GM23248 (cell line): ENCODE measurements at places on chromosomes 11 and 22.

DNA sequence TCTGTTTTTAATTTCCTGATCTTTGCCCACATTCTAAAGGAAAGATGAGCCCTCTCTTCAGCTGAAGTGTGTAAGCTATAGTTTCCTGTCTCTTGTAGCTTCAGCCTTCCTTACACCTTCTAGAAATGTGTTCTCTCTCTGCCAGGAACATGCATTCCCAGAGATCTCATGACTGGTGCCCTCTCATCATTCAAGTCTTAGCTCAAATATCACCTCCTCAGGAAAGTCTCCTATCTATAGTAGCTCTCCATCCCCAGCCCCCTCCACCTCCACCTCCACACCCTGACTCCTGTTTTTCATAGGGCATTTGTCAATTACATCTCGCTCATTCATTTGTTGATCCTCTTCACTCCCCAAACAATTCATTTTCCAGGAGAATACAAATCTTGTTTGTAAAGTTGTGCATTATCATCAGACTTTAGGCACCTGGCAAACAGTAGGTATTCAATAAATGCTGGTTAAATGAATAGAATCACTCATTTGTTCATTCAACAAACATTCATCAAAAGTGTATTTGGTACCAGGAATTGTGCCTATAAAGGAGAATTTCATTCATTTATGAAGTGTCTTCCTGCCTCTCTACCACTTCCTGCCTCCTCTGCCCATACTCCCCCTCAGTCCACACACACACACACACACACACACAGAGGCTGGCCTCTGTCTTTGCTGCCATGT, 160.3 kb downstream of the BBOX1 start:
- DNase-seq = no peak

GRCh38 chr11:82043316-82043715, 690.3 kb downstream of the FAM181B start:
- no peak for DNase-seq

GRCh38 chr11:68036141-68036716, 2.6 kb upstream of the TCIRG1 start:
- no peak for DNase-seq

DNA sequence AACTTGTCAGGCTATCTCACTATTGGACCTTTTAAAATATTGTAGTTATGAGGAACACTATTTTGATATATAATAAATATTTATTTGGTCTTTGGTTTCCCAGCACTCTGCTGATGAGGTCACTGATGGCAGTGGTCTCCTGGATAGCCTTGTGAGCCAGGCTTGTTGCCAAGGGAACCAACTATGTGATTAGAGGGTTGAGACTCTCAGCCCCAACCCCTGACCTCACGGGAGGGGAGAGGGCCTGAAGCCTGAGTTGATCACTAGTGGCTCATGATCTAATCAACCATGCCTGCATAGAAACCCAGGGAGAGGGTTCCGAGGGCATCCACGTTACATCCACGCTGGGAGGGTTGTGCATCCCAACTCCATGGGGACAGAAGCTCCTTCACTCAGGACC, 10.8 kb downstream of the PANX1 start:
- no peak for DNase-seq

- peak; percentile 14 for DNase-seq
These were observed 28.2 kb upstream of the OPCML start for GRCh38 chr11:133560472-133560855.

- peak; percentile 92 for DNase-seq
These were observed 11.6 kb upstream of the ALKBH3 start for GRCh38 chr11:43868852-43869567.

GRCh38 chr22:43828998-43829782, 17.1 kb upstream of the EFCAB6 start:
- peak; percentile 63 for DNase-seq

- DNase-seq = peak; percentile 92
These were observed 24.8 kb upstream of the ADORA2A start for GRCh38 chr22:24402460-24403192.

DNA sequence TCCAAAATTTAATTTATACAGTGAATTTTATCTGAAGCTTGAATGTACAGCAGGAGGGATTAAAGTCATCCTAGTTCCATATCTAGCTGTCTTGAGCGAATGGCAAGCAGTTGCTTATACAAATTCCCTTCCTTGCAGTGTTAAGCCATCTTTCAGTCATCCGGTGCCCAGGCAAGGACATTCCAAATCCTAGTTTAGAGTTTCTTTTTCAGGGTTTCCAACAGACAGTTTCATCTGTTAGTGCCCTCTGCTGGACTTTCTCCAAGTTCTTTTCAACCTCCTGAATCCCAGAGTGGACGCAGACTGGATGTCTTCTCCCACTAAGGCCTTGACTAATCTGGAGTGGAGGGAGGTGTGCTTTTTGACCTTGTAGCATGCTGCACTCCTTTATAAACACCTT, 45.4 kb downstream of the GRAMD1B start:
- peak; percentile 68 for DNase-seq

- DNase-seq = no peak
These were observed 23.5 kb upstream of the MSANTD2 start for GRCh38 chr11:124823512-124824376.

DNA sequence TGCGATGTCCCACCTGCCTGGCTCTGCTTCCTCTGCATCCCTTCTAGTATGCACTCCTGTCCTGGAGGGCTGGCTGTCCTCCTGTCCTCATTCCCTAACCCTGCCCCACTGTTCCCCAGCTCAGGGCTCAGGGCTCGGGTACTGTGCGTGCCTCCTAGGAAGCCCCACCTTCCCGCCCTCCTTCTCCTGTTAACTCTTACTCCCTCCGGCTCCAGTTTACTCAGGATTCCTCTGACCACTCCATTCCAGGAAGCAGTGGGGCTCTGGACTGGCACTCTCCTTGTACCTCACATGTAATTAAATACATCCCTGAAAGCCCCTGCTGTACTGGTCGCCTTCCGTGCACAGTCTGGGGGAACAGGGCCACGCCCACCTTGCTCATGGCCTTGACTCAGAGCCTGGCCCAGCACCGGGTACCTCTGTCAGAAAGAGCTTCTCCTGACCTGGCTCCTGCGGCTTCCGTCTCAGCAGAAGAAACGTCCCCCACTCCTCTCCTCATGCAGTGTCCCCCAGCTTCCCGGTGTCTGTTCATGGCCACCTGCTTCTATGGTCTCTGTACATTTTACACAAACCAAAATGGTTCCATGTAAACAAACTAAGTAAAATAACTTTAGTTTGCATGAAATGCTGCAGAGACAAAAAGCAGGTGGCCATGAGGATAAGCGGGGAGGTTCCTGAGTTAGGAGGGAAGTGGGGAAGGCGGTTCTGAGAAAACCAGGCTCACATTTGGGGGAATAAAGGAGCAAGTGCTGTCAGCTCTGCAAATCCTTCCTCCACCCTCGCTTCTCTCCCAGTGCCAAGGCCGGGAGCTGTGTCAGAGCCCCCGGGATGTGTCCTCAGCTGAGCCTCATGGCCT, 445.9 kb downstream of the BRD1 start:
- no peak for DNase-seq

GRCh38 chr11:75311858-75312288, 39.6 kb downstream of the ARRB1 start:
- peak; percentile 68 for DNase-seq

GRCh38 chr11:3626250-3626960, 15.4 kb downstream of the ART5 start:
- DNase-seq = no peak

GRCh38 chr11:63918507-63919191, 1.7 kb upstream of the RCOR2 start:
- DNase-seq = peak; percentile 45

DNA sequence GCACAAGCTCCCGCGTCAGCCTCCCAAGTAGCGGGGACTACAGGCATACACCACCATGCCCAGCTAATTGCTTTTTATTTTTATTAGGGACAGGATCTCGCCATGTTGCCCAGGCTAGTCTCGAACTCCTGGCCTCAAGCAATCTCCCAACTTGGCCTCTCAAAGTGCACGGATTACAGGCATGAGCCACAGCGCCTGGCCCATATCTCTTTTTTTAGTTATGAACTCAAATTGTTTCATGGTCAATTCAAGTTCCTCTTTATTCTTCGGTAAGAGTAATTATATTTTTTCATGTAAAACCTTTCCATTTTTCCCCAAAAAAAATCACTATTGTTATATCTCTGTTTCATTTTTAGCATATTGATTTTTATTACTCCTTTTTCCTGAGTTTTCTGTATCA, 25.5 kb downstream of the FCHSD2 start:
- DNase-seq = no peak

- DNase-seq = no peak
These were observed 153.0 kb downstream of the BBOX1 start for GRCh38 chr11:27193434-27194225.

- no peak for DNase-seq
These were observed 10.1 kb upstream of the ACR start for GRCh38 chr22:50727678-50728522.

GRCh38 chr11:71962428-71963038, 33.7 kb downstream of the RNF121 start:
- peak; percentile 53 for DNase-seq

DNA sequence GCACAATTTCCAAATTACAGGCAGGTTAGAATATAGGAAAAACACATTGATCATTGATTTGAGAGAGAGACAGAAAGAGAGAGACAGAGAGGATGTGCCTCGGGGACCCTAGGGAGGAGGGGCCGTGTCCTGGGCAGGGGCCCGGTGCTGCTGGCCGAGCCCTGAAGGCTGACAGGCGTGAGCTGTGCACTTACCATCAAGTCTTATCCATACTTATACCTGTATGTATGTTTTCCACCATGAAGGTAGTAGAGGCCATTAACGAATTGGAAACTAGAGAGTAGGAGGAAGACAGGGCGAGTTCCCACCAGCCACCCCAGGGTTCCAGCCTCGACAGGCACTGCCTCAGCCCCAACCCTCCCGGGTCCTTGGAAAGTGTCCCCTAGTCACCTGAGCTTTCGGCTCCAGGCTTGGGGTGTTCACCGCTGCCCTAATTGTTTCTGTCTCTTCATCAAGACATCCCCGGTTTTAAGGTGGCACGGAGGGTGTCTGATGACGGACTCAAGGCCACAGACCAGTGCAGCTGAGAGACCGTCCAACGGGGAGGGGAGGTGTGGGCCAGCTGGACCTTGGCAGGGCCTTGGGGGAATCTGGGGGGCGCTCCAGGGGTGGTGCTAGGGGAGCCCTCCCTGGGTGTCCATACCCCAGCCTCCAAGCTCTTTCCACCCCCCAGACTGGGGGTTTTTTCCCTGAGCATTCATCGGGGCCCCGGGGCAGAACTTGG, 431.3 kb downstream of the TBC1D22A start:
- no peak for DNase-seq

- DNase-seq = no peak
These were observed 3.8 kb downstream of the PKDREJ start for GRCh38 chr22:46259374-46259773.

DNA sequence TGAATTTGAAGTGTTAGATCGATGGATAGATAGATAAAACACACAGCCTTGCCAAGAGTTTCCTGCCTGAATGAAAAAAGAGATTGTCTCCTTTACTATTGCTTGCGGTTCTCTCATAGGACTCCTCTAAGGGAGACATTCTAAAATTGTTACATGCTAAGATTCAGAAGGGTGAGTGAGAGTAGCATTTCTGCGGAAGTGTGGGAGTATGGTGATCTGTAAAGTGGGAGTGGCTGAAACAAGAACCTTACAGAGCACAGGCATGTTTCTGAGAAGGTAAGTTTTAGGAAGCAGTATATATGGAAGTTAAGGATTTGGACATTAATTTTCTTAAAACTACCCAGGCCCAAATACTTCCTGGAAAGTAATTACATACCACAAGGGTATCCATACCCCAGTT, 139.6 kb downstream of the TRIM44 start:
- no peak for DNase-seq

GRCh38 chr22:35445933-35446332, 46.0 kb downstream of the MCM5 start:
- DNase-seq = no peak

GRCh38 chr22:29798318-29798717, 31.1 kb downstream of the UQCR10 start:
- DNase-seq = no peak

GRCh38 chr11:12329797-12330196, 47.6 kb upstream of the PARVA start:
- peak; percentile 4 for DNase-seq

- peak; percentile 47 for DNase-seq
These were observed 728 bp downstream of the RPL3 start for GRCh38 chr22:39318507-39319283.

DNA sequence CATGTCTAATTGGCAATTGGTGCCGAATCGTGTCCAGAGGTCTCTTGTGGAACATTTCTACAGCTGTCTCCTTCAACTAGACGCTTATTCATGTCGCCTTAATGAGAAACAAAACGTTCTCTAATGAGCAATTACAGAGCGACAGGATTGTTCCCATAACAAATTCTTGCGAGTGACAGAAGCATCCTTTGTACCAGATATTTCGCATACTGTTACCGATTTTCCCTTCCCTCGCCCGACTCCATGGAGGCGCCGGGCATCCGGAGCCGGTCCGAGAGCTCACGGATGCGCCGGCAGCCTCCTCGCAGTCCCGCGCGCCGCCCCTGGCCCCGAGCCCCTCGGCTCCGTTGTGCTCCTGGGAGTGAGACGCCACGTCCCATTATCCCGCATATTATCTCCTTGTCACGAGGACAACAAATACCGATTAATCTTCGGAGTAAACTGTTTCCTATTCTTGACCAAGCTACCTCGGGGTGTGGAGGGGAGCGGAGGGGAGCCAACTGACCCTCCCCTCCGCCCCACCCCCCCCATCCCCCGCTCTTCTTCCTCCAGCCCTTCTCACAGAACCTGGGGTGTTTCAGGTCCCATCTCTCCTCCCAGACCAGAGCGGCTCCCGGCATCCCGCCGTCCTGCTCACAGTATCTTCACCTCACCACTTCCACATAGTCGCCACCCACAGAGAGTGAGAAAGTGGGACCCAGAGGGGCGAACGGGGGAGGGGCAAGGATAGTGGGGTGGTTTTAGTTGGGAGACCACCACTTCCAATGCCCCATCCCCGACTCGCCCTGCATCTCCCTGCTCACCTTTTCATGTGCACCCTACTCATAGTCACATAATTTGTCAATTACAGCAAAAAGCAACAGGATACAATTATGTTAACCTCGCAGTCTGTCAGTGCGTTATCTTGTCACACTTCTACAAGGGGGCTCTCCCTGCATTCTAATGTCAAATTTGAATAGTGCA, 11.4 kb downstream of the PAX6 start:
- DNase-seq = no peak
